A549 treated with GW870086 at 1 μM for 4 hours (cell line): ENCODE measurements at places on chromosomes 12 and 14. TPM values are rescaled to one million over a fixed set of nuclear protein-coding genes. Genes with fewer than 3 reads are reported as not detected.

Gene DBX2
- not detected in 5 replicates for total RNA-seq

Gene PA2G4
- total RNA-seq: 283 to 329 TPM (median 289 TPM) in 5 replicates

Gene HNF1A
- total RNA-seq: 3.9 to 5.3 TPM (median 4.5 TPM) in 5 replicates

Gene RAD9B
- 0.09 to 0.61 TPM (median 0.29 TPM) in 5 replicates for total RNA-seq

Gene BCL11B
- total RNA-seq: 0.29 to 0.42 TPM (median 0.34 TPM) in 5 replicates
